Stimulated activated CD4-positive, alpha-beta T cell treated with anti-CD3 and anti-CD28 coated beads, Interleukin-1b, Interleukin-23, amount 100 ng/mL, for 4 hours (primary cell): ENCODE measurements at places on chromosomes 1 and 21.

- DNase-seq = no peak
Measured at GRCh38 chr1:3441880-3442279, 12.6 kb upstream of the ARHGEF16 start.

GRCh38 chr1:4379451-4380175 lies 274.8 kb upstream of the AJAP1 start:
- no peak for DNase-seq

GRCh38 chr1:51871351-51871975 lies 7.1 kb downstream of the NRDC start:
- DNase-seq = no peak

GRCh38 chr21:33673473-33673872 lies 31.2 kb downstream of the ITSN1 start:
- no peak for DNase-seq

GRCh38 chr1:159214149-159214760 lies 9.6 kb downstream of the ACKR1 start:
- peak; percentile 10 for DNase-seq

GRCh38 chr1:220970311-220970710 lies 91.1 kb downstream of the HLX start:
- no peak for DNase-seq

GRCh38 chr21:33189237-33189636 lies 40.5 kb upstream of the IFNAR2 start:
- no peak for DNase-seq

DNA sequence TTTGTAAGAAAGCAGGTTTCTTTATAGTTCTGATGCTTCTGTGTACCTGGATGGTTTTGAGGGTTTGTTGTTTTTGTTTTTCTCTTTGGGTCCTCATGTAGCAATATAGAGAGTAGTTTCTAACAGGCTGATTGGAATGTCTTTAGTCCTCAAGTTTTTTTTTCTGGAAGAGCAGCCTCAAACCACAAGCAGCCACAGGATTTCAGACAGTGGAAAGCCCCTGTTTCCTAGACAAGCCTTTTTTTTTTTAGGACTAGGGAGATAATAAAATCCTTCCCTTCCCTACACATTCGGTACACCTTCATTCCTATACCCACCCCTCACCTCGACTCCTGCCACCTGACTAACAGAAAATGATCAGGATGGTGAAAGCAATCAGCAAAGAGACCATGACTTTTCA lies 47.6 kb downstream of the ACP6 start:
- DNase-seq = no peak

DNA sequence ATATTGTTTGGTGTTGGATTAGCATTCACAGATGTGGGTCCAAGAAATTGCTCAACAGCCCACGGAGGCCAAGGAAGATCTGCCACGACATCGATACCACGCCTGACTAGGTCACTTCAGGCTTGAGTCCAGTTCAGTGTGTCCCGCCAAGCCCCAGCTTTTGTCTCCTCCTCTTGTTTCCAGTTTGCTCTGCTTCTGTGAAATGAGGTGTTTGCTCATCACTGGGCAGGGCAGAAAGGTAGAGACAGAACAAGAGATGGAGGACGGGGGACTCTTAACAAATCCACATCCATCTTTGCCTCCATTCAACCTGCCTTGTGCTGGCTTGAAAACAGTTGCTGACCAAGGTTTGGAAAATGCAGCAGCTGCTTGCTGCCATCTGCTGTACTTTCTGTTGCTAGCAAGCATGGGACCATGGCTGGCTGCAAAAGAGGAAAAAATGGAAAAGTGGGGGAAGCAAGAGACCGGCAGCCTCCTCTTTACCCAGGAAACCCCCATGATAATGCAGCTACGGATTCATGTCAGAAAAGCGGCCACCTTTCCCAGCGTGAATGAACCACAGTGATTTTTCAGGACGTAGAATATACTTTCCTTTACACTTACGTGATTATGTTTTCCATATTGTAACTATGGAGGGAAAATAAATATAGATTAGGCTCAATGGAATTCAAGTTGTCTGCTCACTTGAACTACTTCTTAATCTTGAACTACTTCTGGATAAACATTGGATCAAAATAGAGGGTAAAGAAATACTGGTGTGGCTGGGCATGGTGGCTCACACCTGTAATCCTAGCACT lies 80.2 kb upstream of the GREM2 start:
- DNase-seq = no peak

DNA sequence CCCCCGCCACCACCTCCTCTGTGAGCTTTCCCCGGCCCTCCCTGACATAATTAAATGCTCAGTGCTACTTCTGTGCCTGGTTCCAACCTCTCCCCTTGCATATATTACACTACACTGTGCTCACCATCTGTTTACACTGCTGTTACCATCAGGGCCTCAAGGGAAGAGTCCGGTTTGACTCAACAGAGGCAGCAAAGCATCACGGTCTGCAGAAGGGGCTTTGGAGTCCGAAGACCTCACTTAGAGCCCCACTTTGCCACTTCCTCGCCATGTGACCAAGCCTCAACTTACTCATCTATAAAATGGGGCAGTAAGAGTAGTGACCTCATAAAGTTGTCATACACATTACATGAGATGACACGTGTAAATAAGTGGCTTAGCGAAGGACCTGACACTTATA lies 27.4 kb downstream of the KCNN3 start:
- no peak for DNase-seq

GRCh38 chr1:247077876-247078257 lies 744 bp downstream of the ZNF670 start:
- no peak for DNase-seq

- no peak for DNase-seq
Measured at GRCh38 chr1:51636191-51636590, 19.3 kb downstream of the OSBPL9 start.

DNA sequence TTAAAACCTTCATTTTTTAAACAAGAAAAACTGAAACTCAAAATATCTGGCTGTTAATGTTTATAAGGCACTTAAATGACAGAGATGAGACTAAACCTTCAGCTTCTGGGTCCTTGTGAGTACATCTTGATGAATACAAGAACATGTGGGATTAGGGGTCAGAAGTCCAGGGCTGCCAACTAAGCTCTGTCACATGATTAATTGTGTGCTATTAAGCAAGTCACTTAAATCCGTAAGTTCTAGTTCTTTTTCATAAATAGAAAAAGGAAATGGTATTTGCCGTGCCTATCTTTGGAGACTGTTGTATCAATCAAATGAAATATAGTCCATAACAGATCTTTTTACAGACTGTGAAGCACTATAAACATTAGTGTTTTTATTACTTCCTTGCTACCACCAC lies 43.2 kb upstream of the KCTD3 start:
- DNase-seq = no peak

DNA sequence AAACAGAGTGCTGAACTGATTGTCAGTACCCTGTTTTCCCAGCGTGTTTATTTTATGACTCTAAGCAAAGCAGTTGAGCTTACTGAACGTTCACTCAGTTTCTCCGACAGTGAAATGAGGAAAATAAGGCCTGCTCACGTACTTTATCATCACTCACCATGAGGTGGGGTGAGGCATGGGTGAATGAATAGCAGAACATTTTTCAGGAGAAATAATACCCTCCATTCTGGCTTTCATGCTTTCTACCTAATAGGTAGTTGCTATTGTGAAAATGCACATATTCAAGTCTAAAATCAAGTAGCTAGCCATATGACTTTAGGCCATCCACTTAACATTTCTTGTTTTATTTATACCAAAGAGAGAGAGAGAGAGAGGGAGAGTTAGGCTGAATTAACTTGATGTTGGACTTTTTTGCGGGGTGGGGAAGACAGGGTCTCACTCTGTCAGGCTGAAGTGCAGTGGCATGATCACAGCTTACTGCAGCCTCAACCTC lies 178.2 kb downstream of the VPS13D start:
- no peak for DNase-seq

GRCh38 chr1:198116469-198116868 lies 40.3 kb upstream of the NEK7 start:
- DNase-seq = no peak

- no peak for DNase-seq
Measured at GRCh38 chr1:155000411-155000725, 2.2 kb upstream of the ZBTB7B start.

GRCh38 chr1:185514311-185514710 lies 197.3 kb upstream of the IVNS1ABP start:
- no peak for DNase-seq

GRCh38 chr1:36055706-36056105 lies 28.2 kb upstream of the TEKT2 start:
- DNase-seq = no peak

DNA sequence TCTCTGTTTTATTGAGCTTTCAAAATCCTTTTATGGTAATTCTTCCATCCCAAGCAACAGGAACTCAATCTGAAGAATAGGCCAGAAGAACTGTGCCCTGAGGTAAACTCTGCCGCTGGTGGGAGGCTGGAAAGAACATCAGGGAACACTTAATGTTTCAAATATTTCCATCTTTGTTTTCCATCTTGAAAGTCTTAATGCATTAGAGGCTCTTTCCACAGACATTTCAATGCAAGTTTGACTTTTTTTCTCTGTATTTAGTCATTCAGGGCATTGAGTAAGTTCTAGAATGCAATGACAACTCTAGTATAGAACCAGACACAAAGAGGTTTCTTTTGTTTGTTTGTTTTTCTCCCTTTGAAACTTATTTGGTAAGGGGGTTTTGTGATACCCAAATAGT lies 61.5 kb downstream of the KIAA0040 start:
- DNase-seq = no peak

GRCh38 chr1:212077028-212077427 lies 41.5 kb downstream of the DTL start:
- DNase-seq = no peak

DNA sequence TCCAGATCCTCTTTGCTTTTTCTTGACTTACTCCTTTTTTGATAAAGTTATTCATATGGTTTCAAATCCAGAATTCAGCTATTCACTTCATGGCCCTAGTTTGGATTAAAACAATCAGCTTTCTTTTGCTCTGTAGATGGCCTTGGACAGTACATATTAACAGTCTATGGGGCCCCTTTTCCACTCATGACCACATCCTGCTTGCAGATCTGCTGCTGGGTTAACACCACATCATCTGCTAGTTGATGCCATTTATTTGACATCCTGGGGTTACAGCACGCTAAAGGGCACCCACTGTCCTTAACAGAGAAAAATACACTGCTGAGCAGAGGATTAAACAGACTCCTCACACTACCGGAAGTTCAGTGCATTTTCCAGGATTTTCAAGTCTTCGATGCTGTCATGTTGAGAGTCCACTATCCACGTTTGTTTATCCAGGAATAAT lies 941 bp upstream of the IFI16 start:
- DNase-seq = peak; percentile 41

DNA sequence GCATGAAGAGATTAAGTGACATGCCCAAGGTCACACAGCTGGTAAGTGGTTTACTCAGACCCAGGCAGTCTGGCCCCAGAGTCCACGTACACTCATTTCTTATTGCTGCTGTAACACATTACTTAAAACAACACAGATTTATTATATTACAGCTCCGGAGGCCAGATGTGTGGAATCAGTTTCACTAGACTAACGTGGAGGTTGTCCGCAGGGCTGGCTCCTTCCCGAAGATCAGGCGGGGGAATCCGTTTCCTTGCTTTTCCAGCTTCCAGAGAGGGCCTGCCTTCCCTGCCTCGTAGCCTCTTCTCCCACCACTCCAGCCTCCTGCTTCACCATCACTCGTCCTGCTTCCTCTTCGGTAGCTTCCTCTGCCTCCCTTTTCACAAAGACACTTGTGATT lies 81.2 kb downstream of the KCNN3 start:
- DNase-seq = no peak

DNA sequence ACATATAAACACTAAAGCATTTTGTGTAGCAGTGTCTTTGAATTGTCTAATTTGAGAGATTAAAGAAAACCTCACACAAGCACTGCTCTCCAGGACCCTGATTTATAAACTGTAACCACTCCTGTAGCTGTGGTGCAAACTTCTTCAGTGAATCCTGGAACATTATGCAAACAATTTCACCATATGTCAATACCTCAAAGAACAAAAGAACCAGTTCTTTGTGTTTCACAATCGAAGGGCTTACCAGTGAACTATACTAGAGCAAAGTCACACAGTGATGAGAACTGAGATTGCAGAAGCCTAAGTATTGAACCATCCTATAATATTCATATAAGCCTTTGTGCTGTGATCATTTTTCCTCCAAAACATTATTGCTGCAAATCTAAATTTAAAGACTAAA lies 21.5 kb downstream of the DPH5 start:
- no peak for DNase-seq

GRCh38 chr1:235998812-235999211 lies 66.1 kb downstream of the NID1 start:
- DNase-seq = no peak

DNA sequence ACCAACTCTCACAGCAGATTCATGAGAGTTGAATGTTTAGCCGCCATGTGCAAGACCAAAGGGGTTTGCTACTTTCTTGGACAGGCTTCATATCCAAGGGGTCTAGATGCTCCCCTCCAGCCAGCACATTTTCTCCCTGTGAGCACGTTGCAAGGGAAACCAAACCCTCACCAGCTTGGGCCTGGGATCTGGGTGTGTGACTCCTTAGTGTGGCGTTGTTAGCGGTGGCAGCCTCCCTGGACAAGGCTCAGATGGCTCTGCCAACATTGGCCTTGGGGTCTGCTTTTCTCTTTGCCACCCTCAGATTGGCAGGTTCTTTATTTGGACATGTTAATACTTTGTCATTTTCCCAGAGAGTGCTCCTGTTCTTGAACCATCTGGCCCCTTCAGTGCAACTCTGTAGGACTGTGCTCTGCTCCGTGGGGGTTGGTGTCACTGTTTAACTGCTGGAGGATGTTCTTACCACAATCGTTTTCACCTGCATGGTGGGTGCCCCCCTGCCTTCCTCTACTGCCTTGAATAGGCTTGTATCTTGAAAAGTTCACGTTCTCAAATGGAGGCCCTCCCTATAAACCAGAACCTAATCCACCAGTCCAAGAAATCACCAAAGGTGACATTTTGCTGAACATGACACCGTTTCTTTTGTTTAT lies 13.4 kb downstream of the ABCG1 start:
- no peak for DNase-seq

DNA sequence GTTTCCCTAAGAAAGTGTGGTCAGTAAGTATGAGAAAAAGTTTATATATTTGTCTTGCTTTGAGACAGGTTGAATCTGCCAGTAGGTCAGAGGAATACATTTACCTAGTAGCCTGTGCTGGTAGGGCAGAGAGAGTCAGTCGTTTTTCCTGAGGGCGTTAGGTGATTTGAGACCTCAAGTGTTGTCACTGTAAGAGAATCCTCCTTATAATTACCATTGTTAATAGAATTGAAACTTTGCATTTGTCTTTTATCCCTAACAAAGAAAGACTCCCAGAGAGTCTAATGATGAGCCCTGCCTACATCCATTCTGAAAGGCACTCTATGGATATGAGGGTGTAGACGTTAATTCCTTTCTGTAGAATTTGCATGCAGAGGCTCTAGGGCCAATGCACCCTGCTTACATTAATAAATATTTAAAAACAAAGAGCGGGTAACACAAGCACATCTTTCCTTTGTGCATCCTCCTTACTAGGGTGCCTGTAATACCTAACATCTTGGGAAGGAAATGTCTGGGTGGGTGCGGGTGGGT lies 16.4 kb downstream of the PBX1 start:
- DNase-seq = no peak

- no peak for DNase-seq
Measured at GRCh38 chr1:72606216-72606810, 324.0 kb upstream of the NEGR1 start.
